ENCODE measurements at places on chromosomes 1 and 21.
A peak's percentile ranks its signal among the peaks of the same experiment; 100 is the strongest.

GRCh38 chr1:182185842-182186756, 124.6 kb upstream of the ZNF648 start:
- peak; percentile 50 for DNase-seq

DNA sequence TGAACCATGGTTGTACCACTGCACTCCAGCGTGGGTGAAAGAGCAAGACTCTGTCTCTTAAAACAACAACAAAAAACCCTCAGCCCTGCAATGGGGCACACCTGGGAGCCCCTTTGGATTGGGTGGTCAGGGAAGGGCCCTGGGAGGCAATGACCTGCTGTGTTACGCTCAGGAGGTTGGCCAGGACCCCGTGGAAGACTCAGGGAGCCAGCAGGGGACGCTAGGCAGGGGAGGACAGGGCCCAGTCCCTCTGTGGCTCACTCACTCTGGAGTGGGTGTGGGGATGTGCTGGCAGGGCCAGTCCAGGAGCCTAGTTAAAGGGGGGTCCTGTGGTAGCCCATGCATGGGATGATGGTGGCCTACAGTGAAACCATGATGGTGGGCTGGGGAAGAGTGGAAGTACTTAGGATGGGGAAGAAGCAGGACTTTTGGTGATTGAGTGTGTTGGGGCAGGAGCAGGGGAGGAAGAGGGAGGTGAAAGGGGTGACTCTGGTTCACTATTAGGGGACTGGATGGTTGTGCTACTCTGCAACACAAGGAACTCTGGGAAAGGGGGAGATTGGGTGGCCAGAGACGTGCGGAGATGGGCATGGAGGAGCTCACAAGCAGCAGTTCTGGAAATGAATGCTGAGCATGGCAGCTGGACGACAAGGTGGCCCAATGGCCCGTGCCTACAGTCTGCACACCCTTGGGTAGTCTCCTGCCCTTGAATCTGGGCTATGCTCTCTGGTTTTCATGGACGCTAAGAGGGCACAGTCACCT, 56.3 kb upstream of the FAM20B start:
- DNase-seq = no peak

- no peak for DNase-seq
Measured at GRCh38 chr1:232557096-232557495, 72.8 kb downstream of the SIPA1L2 start.

GRCh38 chr1:198633675-198634121, 5.1 kb upstream of the PTPRC start:
- no peak for DNase-seq

- no peak for DNase-seq
Measured at GRCh38 chr1:243663651-243664050, 186.4 kb downstream of the AKT3 start.

DNA sequence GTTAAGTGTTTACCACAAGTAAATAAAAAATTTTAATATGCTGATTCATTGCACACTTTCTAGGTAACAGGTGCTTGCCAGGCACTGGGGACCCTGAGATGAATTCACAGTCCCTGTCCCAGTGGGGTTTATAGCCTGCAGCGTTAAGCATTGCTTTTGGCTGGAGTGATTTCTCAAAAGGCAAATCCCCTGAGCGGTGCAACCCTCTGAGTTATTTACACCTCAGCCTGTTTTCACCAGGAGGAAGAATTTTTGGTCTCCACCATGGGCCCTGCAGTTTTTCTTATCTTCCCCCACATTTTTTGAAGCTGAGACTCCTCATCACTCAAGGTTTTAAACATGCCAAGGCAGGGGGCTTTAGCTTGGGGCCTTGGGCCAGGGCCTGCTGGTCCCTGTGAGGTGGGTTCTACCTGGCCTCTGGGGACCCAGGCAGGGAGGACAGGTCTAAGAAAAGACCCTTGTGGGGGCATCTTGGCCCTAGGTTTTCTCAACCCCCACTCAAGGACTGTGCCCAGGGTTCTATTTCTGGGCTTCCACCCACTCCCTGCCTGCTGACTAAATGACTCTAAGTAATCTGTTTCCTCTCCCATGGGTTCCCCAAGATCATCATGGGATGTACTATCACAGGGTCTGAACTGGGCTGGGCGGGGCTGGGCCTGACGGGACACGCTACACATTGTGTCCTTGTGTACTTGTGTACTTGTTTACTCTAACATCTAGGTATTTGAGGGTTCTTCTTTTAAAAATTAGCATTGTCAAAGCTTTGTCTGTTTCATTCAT, 10.2 kb upstream of the CHIT1 start:
- DNase-seq = no peak

GRCh38 chr1:113291777-113292602, 98.3 kb upstream of the MAGI3 start:
- DNase-seq = no peak

- no peak for DNase-seq
Measured at GRCh38 chr1:201709564-201710295, 119.2 kb upstream of the IPO9 start.

GRCh38 chr1:11182884-11183283, 6.3 kb upstream of the ANGPTL7 start:
- no peak for DNase-seq

DNA sequence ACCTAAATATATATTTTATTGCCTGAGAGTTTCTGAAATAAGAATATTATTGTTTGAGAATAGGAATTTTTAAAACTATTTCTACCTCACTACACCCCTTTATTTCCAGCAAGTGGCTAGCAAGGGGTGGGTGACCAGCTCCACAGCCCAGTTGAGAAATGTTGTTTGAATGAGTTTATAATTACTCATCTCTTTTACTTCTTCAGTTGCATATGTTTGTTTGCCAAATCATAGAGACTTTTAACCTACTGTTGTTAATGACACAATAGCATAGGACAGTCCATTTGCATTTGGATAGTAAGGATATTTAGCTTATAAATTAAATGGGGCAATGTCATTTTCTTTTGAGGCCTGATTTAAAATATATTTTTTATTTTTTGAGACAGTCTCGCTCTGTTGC, 127.8 kb downstream of the NRDC start:
- no peak for DNase-seq

DNA sequence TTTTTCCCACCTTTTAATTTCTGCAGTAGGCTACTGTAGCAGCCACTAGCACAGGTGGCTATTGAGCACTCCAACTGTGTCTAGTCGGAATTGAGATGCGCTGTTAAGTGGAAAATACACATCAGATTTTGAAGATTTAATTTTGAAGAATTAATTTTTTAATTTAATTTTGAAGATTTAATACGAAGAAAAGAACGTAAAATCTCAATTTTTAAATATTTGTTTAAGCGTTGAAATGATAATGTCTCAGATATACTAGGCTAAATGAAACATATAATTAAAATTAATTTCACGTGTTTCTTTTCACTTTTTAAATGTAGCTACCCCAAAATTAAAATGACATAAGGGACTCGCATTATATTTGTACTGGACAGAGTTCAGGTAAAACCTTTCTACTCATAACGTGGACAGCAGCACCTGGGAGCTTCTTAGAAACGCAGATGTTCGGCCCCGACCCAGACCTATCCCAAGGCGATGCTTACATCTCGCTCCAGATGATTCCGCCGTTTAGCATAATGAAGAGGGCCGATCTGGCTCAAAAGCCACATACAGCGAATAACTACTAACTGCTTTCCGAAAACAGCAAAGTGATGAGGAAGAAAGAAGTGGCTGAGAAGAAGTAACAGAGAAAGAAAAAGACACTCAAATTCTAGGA, 717 bp downstream of the CRYZL1 start:
- no peak for DNase-seq

- DNase-seq = no peak
Measured at GRCh38 chr1:209375671-209376365, 207.7 kb upstream of the CAMK1G start.

GRCh38 chr1:85224295-85224694, 23.5 kb upstream of the SYDE2 start:
- DNase-seq = no peak

GRCh38 chr1:110850627-110851026, 22.3 kb upstream of the CD53 start:
- DNase-seq = no peak

DNA sequence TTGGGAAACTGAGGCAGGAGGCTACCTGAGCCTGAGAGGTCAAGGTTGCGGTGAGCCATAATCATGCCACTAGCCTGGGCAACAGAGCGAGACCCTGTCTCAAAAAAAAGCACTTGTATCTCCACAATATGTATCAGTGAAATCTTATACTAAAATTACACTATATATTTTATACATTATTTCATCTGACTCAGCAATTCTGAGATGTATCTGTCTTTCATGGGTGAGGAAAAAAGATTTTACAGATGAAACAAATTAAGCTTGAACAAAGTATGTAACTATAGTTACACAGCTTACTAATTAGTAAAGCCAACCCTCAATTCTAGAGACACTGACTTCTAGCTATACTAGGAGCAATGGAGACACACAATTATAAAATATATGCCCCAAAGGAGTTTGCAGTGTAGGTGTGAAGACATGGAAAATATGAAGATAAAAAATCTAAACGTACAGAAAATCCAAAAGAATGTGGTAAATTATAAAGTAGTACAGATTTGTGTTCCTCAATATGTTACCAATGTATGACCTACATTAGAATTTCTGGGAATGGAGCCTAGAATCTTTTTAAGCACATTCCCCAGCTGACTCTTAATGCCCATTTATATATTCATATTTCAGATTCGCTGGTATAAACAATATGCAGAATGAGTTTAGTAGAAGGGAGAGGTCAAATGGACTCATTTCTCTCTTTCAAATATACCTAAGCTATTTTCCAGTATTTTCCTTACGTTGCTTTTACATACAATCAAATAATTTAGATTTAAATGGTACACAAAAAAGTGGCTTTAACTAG, 14.6 kb downstream of the GTF2B start:
- DNase-seq = no peak

- DNase-seq = no peak
Measured at GRCh38 chr1:69441496-69441895, 126.2 kb upstream of the LRRC7 start.

GRCh38 chr1:198261886-198262285, 105.1 kb downstream of the NEK7 start:
- no peak for DNase-seq

GRCh38 chr1:10794724-10795275, 1.6 kb downstream of the CASZ1 start:
- DNase-seq = no peak

DNA sequence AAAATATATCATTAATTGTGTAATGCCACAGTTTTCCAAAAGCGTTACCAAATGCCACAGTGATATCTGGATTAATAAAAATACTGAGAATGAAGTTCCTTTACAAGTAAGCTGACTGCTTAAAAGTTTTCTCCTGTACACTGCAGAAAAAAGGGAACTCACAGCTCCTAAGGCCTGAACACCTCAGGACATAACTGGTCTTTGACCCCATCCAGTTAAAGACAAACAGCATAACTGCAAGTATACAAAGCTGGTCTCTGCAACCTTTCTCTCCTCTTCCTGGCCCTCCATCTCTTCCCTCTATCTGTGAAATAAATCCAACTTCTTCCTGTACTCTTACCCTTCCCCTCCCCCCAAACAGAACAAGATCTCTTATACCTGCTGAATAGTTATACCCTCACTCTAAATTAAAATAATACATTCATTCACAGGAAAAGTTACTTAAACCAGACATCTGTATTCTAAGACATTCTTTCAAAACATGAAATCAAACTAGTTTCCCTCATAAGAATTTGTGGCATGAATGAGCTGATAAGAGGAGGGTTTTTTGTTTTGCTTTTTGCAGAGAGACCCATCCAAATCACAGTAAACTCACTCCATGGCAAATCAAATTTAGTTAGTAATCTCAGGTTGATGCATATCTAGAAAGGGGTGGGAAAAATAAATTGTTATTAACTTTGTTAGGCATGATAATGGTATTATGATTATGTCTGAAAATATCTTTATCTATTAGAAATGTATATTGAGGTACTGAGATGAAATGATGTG, 2.9 kb downstream of the DIPK1A start:
- DNase-seq = no peak

DNA sequence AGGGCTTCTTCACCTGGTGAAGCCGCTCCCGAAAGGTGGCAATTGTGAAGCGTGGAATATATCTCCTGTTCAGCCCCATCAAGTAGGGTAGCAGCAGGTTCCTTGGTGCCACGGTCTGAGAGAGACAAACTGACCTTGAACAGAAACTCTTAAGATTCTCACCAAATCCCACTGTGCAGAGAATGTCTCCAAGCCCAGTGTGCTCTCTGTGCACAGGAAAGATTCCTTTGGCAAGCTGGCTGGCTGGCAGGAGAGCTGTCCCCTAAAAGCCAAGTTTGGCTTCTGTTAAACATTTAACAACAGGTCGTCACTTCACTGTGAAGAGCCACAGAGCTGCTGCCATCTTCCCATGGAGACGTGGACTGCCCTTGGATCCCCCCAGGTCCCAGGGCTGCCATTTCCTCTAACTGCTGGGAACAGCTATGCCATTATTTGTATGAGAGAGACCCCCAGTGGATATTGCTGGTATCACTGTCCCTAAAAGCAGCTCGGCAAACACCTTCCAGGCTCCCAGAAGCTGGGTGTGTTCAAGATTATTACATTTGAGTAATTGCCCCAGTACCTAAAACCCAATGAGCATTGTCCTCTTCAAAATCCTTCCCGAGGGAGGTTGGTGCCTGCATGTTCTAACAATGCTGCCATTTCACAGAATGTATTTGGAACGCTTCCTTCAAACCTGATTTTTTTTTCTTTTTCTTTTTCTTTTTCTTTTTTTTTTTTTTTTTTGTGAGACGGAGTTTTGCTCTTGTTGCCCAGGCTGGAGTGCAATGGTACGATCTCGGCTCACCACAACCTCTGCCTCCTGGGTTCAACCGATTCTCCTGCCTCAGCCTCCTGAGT, 71.8 kb downstream of the CD58 start:
- no peak for DNase-seq

GRCh38 chr1:2049718-2050431, at the start of gene PRKCZ:
Gene PRKCZ (plus strand): TSS chr1:2050411. CDS start chr1:2050631, 220 bp downstream.
- no peak for DNase-seq

GRCh38 chr1:112465122-112465521, 43.6 kb upstream of the WNT2B start:
- DNase-seq = no peak

DNA sequence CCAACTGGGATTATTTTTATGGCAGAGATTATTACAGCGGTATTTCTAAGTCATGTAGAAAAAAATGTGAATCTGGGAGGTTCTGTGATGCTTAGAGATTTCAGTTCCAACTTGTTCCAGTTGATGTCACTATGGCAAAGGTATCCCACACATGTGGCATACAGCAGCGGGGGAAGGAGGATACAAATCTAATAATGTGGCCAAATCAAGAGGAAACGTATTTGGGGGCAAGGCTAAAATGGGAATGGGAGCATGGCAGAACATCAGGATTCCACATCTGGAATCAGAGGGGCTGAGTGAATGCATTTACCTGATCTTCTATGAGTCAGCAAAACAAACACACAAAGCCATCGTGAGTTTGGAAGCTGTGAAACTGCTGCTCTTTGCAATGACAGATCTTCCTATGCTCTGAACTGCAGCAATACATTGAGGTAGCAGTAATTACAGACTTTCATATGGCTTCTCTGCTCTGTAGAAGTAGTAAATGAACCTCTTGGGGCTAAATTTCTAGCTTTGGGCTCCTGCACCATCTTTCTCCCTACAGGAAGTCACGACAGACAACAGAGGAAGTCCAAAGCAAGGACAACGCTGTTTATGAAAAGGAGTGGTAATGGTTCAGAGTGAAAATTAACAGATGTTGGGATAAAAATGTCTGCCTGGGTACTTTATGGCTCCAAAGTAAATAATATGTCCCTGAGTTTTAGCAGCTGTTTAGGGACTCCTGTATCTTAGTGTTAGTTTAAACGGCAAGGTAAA, 55.5 kb downstream of the GABPA start:
- DNase-seq = no peak

Data from AG04449 (cell line).